HFFc6 (cell line): ENCODE measurements at places on chromosomes 12 and 14.

DNA sequence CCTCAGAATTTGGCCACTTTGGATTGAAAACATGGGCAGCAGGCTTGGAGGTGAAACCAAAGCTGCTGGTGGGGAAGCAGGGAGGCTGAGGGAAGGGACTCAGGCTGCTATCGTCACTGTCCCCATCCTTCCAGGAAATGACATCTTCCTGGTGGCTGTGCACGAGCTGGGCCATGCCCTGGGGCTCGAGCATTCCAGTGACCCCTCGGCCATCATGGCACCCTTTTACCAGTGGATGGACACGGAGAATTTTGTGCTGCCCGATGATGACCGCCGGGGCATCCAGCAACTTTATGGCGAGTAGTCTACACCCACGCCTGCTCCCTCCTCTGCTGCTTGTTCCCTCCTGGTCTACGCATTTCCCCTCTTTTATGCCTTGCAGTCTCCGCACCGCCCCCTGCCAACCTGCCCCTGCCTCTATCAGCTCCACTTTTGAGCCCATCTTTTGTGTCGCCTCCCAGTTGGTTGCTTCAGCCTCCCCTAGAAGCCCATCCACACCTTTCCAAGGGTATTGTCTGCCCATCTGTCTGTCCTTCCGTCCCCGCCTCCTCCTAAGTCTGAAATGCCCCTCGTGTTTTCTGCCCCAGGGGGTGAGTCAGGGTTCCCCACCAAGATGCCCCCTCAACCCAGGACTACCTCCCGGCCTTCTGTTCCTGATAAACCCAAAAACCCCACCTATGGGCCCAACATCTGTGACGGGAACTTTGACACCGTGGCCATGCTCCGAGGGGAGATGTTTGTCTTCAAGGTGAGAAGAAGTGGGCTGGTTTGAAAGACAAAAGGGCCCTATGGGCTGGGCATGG lies 6.9 kb downstream of the MMP14 start:
- DNase-seq = no peak

DNA sequence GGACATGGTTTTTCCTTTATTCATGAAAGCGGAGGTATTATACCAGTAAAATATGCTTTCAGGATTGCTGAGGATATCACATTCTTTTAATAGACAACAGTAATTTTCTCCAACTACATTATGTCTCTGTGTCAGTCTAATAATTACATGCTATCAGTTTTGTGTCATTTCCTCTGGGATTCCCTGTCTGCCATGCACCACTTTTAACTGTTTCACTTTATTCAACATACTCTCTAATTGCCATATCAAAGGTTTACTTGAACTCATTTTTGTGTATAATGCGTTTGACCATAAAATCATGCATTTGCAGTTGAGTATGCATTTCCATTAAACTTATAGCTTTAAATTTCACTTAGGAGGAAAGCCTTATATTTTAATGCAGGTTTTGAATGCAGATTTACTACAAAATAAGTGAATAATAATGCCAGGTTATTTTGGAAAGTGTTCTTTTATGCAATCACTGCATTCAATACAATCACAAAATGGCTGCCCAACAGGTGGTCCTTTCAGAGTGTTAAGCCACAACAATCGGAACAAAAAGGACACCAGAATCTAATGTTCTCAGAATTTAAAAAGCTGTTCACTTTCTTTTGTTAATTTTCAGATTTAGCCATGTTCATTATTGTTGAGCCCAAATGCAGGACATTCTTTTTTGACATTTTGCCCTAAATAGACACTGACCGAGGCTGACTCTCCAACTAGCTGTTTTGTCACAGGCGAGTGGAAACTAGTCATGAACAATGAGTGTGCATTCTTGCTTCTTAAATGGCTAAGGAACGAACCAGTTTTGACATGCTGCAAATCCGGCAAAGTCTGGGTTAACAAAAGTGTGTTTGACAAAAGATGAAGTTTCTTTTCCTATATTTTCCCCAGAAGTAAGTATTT lies 40.9 kb downstream of the MBIP start:
- no peak for DNase-seq

DNA sequence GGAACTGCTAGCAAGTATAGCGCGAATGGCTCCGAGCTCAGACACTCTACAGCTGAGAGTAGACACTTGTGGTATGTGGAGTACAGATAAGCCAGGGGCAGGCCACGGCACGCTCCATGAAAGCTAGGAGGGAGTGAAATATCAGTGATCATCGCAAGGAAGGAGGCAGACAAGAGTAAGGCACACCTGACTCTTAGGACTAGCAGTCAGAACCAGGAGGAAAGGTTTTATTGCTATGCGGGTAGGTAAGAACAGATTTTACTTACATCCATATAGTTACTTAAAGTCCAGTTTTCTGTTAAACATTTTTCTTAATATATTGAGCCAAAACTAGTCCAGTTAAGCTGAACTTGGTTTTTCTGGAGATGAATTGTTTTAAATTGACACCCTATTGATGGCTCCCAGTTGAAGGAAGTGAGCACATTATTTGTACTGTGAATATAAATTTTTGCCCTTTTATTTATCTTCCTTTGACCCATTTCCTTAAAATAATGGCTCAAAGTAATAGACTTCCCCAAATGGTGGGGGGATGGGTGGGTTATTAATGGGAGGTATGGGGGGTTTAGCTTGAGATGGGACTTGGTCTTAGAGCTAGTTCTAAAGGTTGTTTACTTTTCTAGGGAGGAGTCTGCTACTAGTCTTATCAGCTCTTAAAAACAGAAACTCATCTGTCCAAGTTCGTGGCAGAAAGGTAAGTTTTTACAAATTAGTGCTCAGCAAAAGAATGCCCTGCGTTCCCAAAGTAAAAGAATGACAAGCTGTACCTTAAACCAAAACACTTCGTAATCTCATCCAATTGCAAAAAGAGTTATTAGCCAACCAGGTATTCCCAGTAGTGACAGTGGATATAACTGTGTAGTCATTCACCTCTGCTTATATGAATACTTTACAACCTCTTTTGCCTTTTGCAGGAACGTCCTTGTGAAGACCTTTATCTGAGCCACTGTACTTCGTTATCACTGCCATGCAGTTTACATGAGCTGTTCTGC lies 5.8 kb downstream of the HNRNPA1 start:
- no peak for DNase-seq

- no peak for DNase-seq
These were observed 38.7 kb upstream of the NOVA1 start for GRCh38 chr14:26636561-26636960.

DNA sequence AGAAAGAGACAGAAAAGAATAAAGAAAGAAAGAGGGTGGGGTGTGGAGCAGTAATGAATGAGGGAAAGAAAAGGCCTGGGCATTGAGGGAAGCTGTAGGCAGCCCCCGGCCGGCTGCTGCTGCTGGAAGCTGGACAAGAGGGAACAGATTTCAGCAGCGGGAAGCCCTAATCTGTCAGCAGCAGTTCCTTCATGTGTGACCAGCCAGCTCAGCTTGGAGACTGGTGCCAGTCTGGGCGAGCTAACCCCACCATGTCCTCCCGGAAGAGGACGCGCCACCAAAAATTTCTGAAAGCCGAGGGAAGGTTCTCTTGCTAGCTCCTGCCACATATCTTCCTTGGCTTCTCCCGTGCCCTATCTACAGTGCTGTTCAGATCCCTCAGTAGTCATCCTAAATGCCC lies 236.8 kb downstream of the GRIN2B start:
- DNase-seq = no peak

DNA sequence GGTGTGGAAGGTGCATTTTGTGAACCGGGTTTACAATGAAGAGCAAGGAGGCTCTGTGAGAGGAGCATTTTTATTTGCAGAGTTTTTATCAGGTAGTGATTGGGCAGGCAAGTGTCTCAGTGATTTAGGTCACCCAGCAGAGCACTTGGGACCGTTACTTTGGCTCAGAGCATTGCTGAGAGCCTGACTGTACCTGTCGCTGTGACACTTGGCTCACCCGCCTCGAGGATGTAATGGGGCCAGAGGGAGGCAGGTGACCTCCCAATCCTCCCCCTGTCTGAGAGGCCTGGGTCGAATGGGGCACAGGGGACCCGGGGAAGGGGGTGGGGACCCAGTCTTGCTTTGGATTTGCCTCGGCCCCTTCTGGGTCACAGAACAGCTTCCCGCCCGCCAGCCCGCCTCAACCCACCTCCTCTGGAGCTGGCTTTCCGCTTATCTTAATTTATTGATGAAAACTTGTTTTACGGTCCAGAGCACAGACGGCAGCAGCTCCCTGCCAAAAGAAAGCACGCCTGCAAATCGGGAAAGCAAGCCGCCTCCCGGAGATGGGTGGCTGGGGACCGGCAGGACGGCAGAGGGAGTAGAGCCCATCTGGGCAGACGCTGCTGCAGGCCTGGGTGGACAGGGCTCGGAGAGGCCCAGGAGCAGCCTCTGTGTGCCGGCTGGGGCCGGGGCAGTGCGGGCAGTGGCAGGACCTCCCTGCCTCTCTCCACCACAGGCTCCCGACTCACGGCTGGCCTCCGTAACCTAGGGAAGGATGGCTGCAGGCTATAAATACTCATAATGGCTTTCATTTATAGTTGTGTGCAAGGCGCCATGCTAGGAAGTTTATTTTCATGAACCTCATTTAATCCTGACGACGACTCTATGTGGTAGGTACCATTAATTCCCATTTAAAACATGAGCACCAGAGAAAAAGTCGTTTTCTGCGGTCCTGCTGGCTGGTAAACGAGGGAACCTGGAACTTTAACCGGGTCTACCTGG lies 187.1 kb downstream of the TSPAN9 start:
- no peak for DNase-seq
